ENCODE measurements at places on chromosomes 1 and 21.

GRCh38 chr1:45246760-45247159 lies 40.4 kb upstream of the ZSWIM5 start:
- DNase-seq = no peak

- no peak for DNase-seq
Measured at GRCh38 chr1:197807216-197807615, 31.9 kb upstream of the DENND1B start.

DNA sequence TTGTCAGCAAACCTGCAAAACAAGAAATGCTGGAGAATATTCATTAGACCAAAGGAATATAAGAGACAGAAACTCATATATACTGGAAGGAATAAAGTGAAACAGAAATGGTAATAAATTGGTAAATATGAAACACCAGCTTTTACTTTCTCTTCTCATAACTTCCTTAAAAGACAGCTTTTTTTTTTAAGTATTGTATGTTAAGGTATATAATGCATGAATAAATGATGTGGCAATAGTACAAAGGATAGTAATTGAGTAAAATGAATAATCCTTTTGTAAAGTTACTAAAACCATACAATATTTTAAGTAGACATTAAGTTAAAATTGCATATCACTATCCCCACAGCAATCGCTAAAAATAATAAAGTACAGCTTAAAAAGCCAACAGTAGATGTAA lies 64.8 kb downstream of the TRIM33 start:
- no peak for DNase-seq

DNA sequence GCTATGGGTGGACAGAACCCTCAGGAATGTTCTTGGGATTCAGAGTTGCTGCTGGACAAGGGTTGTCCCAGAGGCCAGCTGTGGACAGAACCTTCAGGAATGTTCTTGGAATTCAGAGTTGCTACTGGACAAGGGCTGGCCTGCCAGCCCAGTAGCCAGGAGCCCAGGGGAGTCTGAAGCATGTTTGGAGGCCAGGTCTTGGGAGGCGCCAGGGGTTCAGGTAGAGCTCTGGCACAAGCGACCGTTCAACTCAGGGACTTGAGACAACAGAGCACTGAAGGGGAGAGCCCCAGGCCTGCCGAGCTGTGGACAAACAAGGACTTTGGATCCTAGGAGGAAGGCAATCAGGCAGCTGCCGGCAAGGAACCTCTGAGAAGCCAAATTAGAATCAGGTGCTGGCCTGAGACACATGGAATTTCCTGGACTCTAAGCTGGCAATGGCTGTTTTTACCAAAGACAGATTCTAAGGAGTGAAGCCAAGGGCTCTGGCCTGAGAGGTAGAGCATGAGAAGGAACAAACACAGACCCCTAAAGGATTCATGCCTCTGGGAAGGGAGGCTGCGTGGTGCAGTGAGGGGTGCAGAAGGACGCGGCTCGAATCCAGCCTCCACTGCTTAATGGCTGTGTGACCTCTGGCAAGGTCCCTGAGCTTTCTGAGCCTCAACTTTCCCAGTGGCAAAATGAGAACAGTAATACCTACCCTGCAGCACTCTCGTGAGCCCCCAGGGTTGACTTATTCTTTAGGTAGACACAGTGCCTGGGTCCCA lies 13.4 kb downstream of the PLA2G5 start:
- no peak for DNase-seq

- no peak for DNase-seq
Measured at GRCh38 chr1:160113407-160113806, 2.2 kb upstream of the ATP1A2 start.

DNA sequence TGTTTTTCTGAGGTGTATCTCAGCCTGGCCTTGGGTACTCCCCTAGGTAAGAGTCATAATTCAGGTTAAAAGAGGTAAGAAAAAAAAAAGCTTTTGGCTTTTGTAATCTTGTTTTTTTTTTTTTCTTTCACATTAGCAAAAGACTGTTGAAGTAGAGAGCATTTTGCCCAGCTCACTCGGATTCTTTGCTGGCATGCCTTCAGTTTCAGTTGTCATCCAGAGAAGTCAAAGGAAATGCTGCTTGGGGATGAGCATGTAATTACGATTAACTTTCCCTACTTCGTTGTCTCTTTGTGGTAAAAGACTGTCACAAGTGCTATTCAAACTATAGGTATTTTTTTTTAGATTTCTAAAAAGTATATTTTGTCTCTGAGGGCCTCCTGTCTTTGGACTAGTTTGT lies 6.3 kb downstream of the BACH1 start:
- no peak for DNase-seq

DNA sequence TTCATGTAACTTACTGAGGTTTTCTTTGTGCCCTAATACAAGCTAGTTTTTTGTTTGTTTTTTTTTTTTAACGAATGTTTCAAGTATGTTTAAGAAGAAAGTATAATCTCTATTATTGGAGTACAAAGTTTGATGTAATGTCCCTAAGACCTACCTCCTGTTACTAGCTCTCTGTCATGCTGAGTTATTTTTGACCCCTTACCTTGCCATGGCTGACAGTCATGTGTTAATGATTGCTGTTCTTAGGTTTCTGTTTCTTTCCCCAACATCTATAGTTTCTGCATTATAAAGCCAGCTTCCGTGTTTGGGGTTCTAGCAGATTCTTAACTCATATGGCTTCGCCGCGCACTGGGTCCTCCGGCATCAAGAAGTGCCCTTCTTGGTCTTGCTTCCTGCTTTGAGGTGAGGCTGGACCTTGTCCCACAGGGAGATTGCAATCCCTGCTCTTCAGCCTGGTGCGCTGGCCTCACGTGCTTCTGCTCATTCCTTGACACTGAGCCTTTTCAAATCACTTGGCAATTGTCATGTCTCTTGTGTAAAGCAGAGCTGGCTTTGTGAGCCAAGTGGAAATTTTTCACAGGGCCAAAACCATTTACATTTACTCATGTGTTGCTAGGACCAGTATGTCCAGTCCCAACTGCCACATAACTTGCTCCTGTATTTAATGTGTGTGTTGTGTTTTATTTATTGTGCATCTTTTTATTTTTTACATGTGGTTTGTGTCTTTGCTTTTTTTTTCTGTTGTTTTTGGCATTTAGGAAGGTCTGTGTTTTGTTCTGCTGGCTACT lies 135.0 kb upstream of the COL6A1 start:
- DNase-seq = no peak

DNA sequence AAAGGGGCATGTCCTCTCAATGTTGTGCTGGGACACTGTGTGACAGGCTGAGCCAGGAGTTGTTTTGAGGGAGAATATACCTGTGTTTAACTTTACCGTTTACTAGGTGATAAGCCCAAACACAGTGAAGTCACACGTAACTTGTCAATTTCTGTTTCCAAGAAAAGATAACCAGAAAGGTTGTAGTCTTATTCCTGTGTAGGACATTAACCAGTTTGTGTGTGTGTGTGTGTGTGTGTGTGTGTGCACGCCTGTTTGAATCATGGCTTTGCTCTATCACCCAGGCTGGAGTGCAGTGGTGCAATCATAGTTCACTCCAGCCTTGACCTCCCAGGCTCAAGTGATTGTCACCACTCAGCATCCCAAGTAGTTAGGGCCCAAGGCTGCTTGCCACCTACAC lies 83.6 kb downstream of the MRPS6 start:
- DNase-seq = no peak

DNA sequence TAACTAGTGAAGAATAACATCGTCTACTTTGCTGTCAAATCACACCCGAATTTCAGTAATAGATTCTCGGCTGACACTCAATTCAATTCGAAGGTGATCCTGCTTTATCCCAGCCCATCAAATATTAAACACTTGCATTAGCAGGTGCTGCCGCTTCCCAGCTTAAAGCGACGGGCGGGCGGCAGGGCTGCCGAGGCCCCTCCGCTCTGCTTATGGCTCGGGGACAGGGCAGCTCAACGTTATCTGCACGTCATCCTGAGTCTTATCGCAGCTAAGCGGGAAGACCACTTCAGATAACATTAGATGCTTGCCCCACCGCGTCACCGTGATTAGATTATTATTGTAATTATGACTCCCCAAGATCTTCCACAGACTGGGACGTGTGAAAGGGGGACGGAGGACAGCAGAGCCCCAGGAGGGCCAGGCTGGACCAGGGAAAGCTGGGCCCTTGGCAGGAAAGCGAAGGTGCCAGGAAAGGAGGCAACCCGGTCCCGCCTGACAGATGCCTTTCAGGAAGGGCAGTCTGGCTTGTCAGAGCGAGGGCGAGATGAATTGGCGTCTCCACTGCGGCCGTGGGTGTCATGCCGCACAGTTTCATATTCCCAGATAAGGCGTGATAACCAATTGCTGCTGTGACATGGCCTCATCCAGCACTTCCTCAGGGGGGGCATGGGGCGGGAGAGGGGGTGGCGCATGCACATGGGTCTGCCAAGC lies 37.0 kb downstream of the DMAP1 start:
- DNase-seq = no peak

DNA sequence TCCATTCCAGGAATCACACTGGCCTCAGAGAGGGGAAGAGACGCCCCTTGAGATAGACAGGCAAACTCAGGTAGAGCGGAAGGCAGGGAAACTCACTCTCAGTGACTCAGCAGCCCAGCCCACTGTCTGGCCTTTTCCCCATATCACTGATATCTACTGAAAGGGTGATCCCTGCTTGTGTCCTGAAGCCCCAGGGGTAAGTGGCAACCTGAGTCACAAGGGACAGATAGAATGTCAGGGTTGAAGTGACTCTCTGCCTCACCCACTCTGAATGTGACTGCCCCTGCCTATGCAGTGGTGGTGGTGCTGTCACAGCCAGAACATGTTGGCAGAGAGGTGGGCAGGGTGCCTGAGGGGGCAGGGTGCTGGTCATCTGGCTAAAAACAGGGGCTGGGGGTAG lies 157.5 kb upstream of the FGGY start:
- no peak for DNase-seq

DNA sequence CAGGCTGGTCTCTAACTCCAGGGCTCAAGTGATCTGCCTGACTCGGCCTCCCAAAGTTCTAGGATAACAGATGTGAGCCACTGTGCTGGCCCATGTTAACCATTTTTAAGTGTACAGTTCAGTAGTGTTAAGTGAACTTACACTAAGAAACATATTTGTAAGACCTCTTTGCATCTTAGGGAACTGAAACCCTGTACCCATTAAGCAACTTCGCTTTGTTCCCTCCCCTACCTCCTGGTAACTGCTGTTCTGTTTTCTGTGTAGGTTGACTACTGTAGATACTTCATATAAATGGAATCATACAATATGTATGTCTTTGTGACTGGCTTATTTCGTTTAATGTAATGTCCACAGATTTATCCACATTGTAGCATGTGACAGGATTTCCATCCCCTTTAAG lies 11.0 kb downstream of the NUDC start:
- DNase-seq = no peak

DNA sequence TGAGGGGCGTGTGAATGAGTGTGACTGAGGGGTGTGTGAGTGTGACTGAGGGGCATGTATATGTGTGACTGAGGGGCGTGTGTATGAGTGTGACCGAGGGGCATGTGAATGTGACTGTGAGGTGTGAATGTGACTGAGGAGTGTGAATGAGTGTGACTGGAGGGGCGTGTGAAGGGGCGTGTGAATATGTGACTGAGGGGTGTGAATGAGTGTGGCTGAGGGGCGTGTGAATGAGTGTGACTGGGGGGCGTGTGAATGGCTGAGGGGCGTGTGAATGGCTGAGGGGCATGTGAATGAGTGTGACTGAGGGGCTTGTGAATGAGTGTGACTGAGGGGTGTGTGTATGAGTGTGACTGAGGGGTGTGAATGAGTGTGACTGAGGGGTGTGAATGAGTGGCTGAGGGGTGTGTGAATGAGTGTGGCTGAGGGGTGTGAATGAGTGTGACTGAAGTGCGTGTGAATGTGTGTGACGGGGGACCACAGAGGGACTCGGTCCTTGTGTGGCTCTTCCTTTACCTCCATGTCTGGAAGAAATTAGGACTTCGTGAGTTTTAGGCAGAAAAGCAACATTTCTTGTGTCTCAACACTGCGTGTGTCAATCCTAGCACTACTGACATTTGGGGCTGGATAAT lies 105.8 kb downstream of the GLIS1 start:
- no peak for DNase-seq

- DNase-seq = no peak
Measured at GRCh38 chr1:76059451-76059850, 15.1 kb upstream of the ST6GALNAC3 start.

DNA sequence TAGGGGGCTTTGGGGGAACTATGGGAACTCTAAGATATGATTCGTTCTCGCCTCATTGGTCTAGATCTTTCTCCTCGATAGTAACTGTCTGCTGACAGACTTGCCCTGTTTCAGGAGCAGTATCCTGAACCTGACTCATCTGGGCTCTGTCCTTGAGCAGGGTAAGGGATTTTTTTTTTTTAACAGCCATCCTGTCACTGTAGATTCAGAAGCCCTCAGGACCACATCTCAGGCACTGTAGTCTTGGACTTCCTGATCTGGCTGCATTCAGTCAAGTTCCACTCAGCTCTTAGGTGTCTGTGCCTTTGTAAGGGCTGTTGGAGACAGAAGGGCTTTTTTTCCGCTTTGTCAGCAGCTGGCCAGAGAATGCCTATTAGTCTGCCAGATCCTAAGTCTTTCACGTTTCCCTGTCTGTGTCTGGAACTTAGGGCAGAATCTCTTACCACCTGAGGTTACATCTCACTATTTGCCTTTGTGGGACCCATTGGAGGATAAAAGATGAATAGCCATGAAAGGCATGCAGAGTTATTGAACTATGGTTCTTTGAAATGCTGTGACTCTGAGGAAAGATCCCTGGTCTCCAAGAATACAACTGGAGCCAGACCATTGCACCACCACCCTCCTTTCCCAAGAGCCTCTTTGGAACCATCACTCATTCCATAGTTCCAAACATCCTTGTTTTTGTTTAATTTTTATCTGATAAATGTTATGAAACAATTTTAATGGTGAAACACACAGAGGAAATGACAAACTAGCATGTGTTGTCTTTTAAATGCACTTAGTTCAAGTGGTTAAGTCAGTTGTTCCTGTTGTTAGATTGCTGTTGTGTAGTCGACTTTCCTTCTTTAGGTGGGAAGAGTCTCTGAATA lies 49.7 kb upstream of the MACF1 start:
- DNase-seq = peak; percentile 99

- no peak for DNase-seq
Measured at GRCh38 chr1:2271211-2271721, 43.1 kb downstream of the SKI start.

DNA sequence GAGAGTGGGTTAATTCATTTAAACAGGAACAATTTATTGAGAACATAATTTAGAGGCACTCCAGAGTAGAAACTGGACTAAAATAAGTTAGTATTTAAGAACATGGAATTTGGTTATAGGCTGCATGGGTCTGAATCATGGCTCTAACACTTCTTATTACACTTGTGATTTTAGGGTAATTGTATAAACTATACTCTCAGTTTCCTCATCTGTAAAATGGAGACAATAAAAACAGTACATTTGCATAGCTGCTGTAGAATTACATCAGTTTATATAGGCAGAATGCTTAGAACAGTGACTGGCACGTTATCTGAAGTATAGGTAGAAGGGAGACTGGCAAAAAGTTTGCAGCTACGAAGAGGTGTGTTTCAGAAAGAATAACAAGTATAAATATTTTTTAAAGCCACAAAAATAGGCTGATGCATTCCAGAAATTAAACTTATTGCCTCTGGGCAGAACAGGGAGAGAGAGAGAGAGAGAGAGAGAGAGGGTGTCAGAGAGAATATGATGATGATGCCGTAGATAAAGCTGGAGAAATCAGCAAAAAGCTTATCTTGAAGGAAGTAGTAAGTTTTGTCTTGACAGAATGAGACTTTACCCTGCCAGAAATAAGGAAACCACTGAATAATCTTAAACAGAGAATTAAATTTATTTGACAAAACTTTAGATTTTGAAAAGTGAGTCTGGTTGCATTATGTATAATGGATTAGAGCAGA lies 8.1 kb upstream of the OR6K3 start:
- DNase-seq = no peak

GRCh38 chr1:19664453-19665185 lies at the start of gene HTR6:
Gene HTR6 (plus strand): TSS chr1:19664875. CDS start chr1:19665754, 879 bp downstream.
- no peak for DNase-seq

GRCh38 chr1:3453203-3453761 lies 1.2 kb upstream of the ARHGEF16 start:
- no peak for DNase-seq

All from NCI-H2107 (cell line).